ENCODE measurements at places on chromosomes 4 and X.

GRCh38 chr4:183984566-183984965 is 79.5 kb downstream of the STOX2 start:
- no peak for DNase-seq

- DNase-seq, result no peak
Observed at GRCh38 chr4:93103042-93103441, 725.5 kb upstream of the ATOH1 start.

- DNase-seq, result no peak
Observed at GRCh38 chr4:186501554-186501953, 53.8 kb downstream of the MTNR1A start.

DNA sequence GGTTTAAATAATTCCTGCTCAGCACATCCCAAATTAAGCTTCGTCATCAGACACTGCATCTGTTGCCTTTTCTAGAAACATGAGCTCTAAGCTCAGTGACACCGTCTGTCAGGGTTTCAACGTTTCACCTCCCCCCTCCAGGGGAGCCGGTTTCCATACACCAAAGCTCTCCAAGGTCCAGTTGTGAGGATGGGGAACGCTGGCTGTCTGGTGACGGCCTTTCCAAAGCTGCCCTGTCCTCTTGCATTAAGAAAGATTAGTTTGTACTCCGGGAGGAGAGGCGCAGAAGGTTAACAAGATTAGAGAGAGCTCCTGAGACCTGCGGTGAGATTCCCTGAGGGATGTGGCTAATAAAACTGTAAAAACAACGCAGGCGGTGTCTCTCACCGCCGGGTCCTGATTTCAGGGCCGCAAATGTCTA is 43.2 kb downstream of the ASMT start:
- no peak for DNase-seq

DNA sequence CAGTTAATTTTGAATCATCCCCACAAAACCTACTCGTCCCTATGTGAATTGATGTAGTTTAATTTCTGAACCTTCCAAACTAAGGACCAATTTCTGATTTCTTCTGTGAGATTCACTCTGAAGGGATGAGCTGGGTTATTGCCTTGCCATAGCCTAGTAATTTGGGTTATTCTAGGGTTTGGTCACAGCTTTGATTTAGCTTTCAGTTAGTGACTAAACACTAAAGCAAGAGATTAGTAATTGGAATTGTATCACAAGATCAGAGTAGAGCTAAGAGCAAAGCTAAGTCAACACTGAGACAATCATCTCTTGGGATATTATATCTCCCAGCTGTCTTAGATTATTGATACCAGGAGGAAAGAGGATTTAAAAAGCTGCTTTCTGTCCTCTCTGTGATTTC is 588.0 kb downstream of the CCSER1 start:
- DNase-seq, result no peak

- DNase-seq, result no peak
Observed at GRCh38 chr4:80814266-80814665, 216.2 kb upstream of the BMP3 start.

- no peak for DNase-seq
Observed at GRCh38 chr4:100809506-100809905, 291.7 kb upstream of the EMCN start.

GRCh38 chr4:88793475-88793874 is 95.8 kb upstream of the NAP1L5 start:
- no peak for DNase-seq

GRCh38 chr4:26379837-26380236 is 59.0 kb downstream of the RBPJ start:
- no peak for DNase-seq

DNA sequence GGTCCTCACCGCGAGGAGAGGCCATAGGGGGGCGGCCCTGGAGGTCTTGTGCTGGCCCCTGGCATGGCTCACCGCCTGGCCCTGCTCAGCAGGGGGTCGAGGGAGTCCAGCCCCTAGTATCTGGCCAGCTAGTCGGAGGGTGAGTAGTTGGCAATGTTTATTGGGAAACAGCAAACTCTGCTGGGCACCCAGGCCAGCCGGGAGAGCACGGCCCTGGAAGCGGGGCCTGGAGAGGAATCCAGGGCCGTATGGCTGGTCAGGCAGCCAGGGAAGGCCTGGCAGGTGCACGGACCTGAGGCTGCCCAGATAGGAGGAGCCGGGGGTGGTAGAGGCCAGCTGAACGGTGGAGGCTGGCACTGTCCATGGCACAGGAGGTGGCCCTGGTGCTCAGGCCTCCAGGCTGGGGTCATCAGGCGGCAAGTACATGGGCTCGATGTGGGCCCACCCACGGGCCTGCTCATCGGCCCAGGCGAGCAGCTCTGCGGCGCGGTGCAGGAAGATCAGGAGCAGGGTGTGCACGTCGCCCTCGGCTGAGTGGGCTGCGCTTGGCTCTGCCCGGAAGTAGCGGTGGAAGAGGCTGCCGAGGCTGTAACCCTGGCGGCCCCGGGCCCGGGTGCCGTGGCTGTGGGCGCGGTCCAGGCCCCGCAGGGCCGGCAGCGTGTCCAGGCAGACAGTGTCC is 1.4 kb downstream of the TREX2 start:
- no peak for DNase-seq

DNA sequence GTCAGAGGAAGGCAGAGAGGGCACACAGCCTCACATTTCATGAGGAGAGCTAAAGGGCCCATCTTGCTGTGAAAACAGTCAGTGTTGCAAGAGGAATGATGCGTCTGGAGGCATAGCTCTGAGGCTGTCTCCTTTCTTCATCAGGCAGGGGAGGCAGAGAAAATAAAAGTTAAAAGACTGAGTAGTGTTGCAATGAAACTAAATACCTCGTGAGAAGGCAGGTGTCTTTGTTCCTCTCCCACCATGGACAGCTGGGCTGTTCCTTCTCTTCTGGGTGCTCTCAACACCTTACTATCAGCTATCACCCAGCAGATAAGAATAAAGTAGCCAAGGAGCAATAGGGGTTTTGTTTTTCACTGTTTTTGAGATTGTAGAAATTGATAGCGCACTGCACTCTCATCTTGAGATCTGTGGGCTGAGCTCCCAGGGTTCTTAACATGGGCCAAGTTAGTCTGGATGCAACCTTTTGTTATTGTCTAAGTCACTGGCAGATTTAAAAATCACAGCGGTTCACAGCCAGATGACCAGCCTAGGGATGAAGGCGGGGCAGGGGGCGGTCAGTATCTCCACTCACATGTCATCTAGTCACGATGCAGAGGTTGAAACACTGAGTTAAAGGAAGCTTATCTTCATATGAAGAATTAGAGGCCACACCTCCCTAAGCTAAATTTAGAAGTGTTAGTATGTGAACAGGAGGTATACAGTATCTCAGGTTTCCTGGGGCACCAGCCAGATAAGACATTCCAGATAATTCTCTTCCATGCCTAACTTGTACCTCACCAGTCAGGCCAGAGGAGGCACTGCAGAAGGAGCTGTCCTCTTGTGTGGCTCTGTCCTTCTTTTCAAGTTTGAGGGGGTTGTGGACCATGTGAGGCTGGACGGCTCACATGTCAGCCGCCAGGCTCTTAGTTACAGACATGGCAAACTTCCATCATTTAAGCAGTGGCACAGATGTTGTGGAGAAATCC is 36.9 kb downstream of the PARM1 start:
- DNase-seq, result no peak

DNA sequence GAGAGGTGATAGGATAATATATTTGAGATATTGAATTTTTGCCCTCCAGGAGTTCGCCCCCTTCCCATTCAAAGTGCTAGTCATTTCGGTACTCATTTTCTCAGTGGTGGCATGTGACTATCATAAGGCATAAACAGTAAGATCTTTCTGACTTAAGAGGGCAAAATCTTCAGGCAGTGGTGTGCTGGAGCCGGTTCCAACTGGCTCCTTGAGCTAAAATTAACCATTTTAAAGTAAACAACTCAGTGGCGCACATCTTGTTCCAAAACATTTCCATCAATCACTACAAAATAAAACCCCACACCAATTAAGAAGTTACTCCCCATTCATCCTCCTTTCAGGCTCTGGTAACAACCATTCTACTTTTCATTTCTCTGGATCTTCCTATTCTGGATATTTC is 43.3 kb downstream of the LUZP4 start:
- no peak for DNase-seq

GRCh38 chr4:124526769-124527168 is 185.8 kb downstream of the ANKRD50 start:
- no peak for DNase-seq

- DNase-seq, result no peak
Observed at GRCh38 chrX:53729751-53730150, 43.2 kb upstream of the HUWE1 start.

- DNase-seq, result no peak
Observed at GRCh38 chr4:20043991-20044390, 207.7 kb upstream of the SLIT2 start.

GRCh38 chr4:113760795-113761619 is 531 bp downstream of the CAMK2D start:
- peak; percentile 72 for DNase-seq

- DNase-seq, result no peak
Observed at GRCh38 chr4:154677300-154677699, 64.8 kb upstream of the FGG start.

DNA sequence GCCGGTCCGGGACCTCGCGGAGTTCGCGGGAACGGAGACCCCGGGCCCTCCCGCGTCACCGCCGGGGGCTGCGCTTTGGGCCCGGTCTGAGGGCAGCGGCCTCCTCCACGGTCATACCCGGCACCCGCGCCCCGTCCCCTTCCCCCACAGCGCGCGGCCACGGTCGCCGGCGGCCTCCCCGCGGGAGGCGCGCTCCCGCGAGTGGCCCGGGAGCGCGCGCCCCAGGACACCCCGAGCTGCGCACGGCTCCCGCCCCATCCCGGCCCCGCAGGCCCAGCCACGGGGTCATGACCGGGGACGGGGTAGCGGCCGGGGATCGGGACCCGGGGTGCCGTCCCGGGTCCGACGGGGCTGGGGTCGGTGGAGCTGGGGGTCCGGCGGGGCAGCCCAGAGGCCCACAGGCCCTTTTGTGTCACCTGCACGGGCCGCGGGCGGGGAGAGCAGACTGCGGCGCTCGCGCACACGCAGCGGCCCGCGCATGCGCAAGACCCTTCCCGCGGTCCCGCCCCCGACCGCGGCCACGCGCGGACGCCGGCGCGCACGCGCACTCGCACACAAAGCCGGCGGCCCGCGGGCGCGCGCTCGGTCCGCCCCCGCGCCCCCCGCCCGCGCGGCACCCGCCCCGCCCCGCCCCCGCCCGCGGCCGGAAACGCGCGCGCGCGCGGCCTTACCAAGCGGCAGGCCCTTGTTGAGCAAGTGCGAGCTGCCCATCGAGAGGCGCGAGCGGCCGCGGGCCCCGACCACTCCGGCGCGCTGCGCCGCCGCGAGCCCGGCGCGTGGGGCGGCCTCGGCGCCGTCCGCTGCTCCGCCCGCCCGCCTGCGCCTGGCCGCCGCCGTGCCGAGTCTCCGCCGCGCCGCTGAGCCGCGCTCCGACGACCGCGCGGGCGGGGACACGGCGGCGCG is at the start of gene CTBP1:
CTBP1 (minus strand) TSS at position 886 of the 903 bp plus-strand sequence. CDS start 7,799 bp downstream, outside the sequence.
- peak; percentile 58 for DNase-seq

GRCh38 chr4:25729564-25729963 is 73.9 kb downstream of the SLC34A2 start:
- no peak for DNase-seq

DNA sequence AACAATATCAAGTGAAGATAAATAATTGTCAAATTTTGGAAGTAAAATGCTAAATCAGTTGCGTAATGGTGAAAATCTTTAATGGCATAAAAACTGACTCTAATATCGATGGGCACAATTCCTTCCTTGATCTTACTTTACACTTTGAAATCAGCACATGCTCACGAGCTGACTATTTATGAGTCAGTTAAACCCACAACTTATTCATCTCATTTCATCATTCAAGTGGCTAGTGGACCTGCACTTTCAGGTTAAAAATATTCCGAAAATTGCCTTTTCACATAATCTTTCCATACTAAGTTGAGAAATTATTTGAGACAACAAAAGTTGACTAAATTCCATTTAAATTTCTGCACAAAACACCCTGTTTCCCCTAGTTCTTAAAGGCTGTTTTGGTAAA is 582.1 kb upstream of the TENM3 start:
- DNase-seq, result peak; percentile 23

- DNase-seq, result no peak
Observed at GRCh38 chr4:163540977-163541376, 46.5 kb downstream of the TMA16 start.

- no peak for DNase-seq
Observed at GRCh38 chrX:115639334-115639880, 78.4 kb downstream of the PLS3 start.
